ENCODE measurements at places on chromosomes 4 and X. TPM values are rescaled to one million over a fixed set of nuclear protein-coding genes. Genes with fewer than 3 reads are reported as not detected.

GRCh38 chr4:19689511-19689910, 562.2 kb upstream of the SLIT2 start:
- no peak overlapping the region for H3K27ac ChIP-seq
- no peaks in the 10 kb centered on the region for H3K4me1 ChIP-seq
- no peaks in the 10 kb centered on the region for H3K36me3 ChIP-seq
- no peak overlapping the region for H3K4me3 ChIP-seq
- H3K27me3 ChIP-seq = no peaks in the 10 kb centered on the region
- DNase-seq = no peak

GRCh38 chrX:19981947-19982346, 8.9 kb downstream of the BCLAF3 start:
- no peak overlapping the region for H3K27ac ChIP-seq
- no peaks in the 10 kb centered on the region for H3K4me1 ChIP-seq
- H3K36me3 ChIP-seq = no peaks in the 10 kb centered on the region

DNA sequence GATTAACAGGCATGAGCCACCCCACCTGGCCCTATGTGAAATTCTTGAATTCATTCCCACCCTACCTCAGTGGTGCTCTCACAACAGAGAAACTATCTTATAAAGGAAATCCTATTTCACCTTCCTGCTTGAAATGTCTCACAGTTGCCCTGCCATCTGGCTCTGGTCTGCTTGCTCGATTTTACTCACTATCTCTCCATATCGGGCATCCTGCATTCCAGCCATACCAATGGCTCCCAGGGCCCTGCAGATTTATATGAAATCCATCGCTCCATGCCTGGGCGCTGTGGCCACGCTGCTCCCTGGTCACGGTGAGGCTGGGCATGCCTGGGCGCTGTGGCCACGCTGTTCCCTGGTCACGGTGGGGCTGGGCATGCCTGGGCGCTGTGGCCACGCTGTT, 15.8 kb downstream of the SORBS2 start:
- H3K27ac ChIP-seq = no peak overlapping the region
- DNase-seq = no peak
- H3K27me3 ChIP-seq = no peaks in the 10 kb centered on the region

DNA sequence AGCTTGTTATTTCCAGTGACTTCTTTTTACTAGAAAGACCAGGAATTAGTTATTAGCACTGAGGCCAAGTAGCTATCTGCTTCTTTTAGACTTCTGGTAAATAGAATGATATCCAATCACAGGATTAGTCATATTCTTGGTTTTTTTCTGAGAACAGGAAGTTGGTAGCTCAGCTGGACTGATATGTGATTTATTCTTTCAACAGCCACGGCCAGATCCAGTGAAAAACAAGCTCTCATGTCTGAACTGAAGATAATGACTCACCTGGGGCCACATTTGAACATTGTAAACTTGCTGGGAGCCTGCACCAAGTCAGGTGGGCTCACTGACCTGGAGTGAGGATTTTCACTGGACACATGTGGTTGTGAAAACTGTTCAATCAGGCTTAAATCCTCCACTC, 48.6 kb downstream of the PDGFRA start:
- peaks cover 6% of the 10 kb centered on the region for H3K27me3 ChIP-seq
- no peak overlapping the region for H3K27ac ChIP-seq
- no peaks in the 10 kb centered on the region for H3K4me1 ChIP-seq
- no peaks in the 10 kb centered on the region for H3K36me3 ChIP-seq
- DNase-seq = no peak

DNA sequence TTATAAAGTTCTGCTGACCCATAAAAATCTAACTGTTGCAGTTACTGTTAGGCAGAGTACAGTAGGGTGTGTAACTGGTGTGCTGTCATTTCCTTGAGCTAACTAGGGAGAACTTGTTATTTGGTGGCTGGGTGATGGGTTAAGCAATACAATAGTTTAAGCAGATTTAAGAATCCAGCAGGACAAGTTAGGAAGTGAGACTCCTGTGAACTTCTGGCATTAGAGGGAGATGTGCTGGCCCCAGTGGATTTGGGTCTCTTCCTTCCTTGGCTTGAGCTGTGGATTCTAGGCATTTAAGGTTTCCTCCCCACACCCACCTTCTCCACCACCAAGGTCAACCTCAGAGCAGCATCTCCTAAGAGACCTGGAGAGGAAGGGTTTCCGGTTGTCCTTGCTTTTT, 70.5 kb downstream of the CLCN5 start:
- H3K36me3 ChIP-seq = no peaks in the 10 kb centered on the region
- H3K4me3 ChIP-seq = no peak overlapping the region
- DNase-seq = no peak
- no peaks in the 10 kb centered on the region for H3K27me3 ChIP-seq
- no peak overlapping the region for H3K27ac ChIP-seq

The ZC4H2 gene
- total RNA-seq = 8.6 TPM

The TEX11 gene
- 0.27 TPM for total RNA-seq

The UTP14A gene
- total RNA-seq = 14.7 TPM

The XAGE2 gene
- total RNA-seq = not detected
